CD4-positive, alpha-beta T cell treated with Interleukin-6 at 100 ng/mL for 8 hours (primary cell): ENCODE measurements at places on chromosomes 5 and 9.

- no peak for DNase-seq
These were observed 16.3 kb downstream of the TCERG1 start for GRCh38 chr5:146463446-146463845.

DNA sequence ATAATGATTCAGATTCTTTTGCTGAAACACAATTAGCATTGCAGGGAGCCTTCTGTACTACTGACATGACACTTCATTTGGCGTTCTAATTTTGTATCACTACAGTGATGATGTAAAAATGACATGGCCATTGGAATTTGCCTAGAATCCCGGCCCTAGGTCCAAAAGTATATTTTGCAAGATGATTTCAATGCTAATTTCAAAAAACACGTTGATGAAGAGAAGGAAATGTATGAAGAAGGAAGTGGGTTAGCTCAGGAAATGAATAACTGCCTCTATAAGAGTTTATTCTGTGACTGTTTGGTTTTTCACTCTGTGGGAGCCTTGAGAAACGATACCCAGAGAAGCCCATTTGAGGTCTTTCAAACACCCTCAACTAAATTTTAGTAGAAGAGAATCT is 59.3 kb downstream of the OSTF1 start:
- DNase-seq = peak; percentile 61

DNA sequence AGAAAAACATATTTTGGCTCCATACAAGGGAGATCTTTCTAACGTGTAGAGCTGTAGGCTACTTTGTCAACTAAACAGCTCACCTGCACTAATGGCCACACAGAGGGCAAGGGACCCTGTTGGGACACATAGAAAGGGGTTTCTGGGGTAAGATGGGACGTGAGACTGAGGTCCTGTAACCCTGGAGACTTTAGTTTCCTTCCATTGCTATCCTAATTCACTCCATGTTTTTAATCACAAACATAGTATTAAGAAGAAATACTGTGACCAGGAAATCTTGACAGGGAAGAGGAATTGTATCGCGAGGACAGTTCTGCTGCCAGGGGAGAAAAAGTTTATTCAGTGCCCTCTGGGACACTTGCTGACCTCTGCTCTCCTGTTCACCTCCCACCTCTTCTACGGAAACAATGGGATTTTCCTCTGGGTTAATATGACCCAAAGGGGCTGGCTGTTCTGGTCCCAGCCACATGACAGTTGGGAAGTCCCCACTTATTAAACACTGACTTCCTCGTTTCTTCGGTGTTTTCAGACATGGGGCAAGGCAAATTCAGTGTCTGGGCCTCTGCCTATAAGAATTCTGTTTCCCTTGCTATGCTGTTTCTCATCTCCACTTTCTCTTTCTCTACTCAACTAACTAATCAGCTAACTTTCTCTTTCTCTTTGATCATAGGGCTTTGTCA is 106.9 kb upstream of the SEMA6A start:
- DNase-seq = no peak

- no peak for DNase-seq
These were observed 59.4 kb downstream of the MINAR2 start for GRCh38 chr5:129807162-129807814.

- no peak for DNase-seq
These were observed 481.1 kb downstream of the TLE4 start for GRCh38 chr9:80052830-80053229.

- DNase-seq = no peak
These were observed 37.8 kb upstream of the LPAR1 start for GRCh38 chr9:111076042-111076441.

GRCh38 chr9:89277454-89277853 is 33.5 kb upstream of the CKS2 start:
- DNase-seq = peak; percentile 8

GRCh38 chr5:64190562-64191306 is 25.1 kb downstream of the RNF180 start:
- no peak for DNase-seq

- no peak for DNase-seq
These were observed 247.3 kb downstream of the PSAT1 start for GRCh38 chr9:78544230-78544629.

DNA sequence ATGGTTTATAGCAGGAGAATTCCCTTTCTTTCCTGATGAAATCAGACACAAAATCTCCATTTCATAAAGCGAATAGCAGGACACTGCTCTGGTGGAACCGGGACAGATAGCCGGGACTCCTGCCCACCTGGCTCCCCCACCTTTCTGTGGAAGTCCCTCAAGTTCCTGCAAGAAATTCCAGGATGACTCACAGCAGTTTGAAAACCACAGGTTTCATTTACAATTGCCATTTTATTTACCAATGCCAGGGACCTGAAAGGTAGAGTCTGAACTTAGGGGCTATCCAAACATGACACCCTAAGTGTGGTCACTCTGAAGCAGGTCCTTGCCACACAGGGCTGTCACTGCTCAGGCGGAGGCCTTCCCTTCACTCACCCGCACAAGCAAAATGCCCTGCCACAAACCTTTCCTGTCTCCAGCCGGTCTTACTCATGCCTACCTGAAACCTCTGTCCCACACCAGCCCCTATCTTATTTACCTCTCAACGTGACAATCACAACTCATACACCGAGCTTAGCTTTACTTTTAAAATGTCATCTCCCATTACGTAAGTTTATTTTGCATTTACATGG is 63.3 kb upstream of the TAF1L start:
- DNase-seq = no peak

- no peak for DNase-seq
These were observed 17.0 kb upstream of the SSBP2 start for GRCh38 chr5:81767938-81768337.

GRCh38 chr9:101254733-101255433 is 129.9 kb downstream of the BAAT start:
- DNase-seq = no peak

GRCh38 chr5:31731710-31732301 is 92.9 kb downstream of the PDZD2 start:
- no peak for DNase-seq

GRCh38 chr5:142032747-142033631 is 20.2 kb upstream of the GNPDA1 start:
- no peak for DNase-seq

- no peak for DNase-seq
These were observed 948 bp upstream of the FAM53C start for GRCh38 chr5:138336952-138337684.

- no peak for DNase-seq
These were observed 501.5 kb downstream of the DMAC1 start for GRCh38 chr9:7298123-7298522.

DNA sequence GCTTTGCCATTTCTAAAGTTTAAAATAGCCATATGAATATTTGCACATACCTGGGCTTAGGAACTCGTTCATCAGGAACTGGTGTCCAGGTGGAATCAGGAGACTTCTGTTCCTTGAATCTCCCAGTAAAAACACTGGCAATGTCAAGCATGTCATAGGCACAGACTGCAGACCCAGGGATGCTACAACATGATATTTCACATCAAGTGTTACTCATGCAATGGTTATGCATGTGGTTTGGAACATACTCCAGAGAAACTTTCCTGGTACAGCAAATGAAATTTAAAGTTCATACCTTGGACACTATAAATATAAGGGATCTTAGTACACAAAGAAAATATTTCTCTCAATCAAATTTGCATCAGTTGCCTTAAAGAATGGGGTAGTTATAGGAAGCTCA is 92.2 kb downstream of the SEMA6A start:
- DNase-seq = no peak

DNA sequence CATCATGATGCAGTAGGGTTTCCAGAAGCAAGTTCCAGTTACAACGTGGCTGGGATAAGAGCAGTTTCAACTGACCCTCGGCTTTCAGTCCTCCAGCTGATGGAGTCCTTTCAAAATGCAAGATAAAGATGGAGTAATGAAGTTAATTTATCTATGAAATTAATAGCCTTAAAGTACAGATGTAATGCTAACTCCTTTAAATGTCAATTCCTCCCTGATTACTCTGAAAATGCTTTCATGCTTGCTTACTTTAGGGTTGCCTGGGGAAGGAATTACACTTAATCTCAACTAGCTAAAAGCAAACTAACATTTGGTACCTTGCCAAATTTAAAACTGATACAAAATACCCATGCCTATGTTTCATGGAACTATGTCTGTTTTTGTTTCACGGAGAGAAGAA is 178.4 kb downstream of the KIAA0825 start:
- no peak for DNase-seq

GRCh38 chr5:133897431-133897830 is 71.0 kb downstream of the C5orf15 start:
- DNase-seq = no peak
